ENCODE measurements at places on chromosomes 7 and 10.

- no peak for DNase-seq
Measured at GRCh38 chr7:46955531-46955930, 626.4 kb downstream of the TNS3 start.

DNA sequence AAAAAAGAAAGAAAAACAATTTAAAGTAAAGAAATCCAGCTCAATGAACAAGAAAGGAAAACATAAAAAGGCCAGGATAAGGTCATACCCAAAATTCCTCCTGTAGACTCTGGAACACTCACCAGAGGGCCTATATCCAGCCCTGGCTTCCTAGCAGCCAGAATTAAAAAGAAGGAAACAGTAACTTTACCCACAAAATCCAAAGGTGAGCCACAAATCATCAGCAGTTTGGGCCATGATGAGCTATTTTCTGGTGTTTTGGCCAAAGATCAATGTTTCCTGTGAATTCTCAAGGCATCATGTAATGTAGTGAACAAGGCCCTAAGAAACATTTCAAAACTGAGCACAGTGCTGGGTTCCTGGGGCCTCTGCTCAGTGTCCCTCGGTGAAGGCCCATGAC, 87.8 kb downstream of the LARP4B start:
- DNase-seq: no peak

GRCh38 chr7:50463035-50463434, 12.9 kb upstream of the FIGNL1 start:
- no peak for DNase-seq

- no peak for DNase-seq
Measured at GRCh38 chr10:96984541-96985131, 152.5 kb downstream of the LCOR start.

DNA sequence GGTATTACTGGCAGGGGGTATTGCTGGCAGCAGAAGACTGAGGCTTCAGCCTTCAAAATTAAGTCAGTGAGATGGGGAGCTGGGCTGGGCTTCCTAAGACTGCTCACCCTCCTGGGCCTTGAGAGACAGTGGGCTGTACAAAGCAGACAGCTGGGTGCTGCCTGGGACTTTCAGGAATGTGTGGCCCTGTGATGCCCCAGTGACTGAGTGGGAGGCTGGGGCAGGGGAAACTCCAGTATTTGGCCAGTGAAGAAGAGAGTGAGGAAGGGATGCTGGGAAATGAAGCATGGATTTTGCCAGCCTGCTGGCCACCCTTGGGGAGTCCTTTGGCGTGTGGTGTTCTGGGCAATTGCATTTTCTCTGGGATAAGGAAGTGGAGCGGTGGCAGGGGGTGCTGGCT, 442 bp downstream of the ANKRD2 start:
- DNase-seq: no peak

All from CD4-positive, alpha-beta T cell (primary cell).